ENCODE measurements at places on chromosomes 11 and 22. TPM values are rescaled to one million over a fixed set of nuclear protein-coding genes. Genes with fewer than 3 reads are reported as not detected.

GRCh38 chr11:73154178-73154577 is 12.1 kb upstream of the FCHSD2 start:
- DNase-seq: no peak
- no peaks in the 10 kb centered on the region for H3K27me3 ChIP-seq
- H3K4me1 ChIP-seq: peaks cover 16% of the 10 kb centered on the region
- H3K27ac ChIP-seq: no peak overlapping the region
- no peak overlapping the region for H3K4me3 ChIP-seq
- H3K36me3 ChIP-seq: no peaks in the 10 kb centered on the region

DNA sequence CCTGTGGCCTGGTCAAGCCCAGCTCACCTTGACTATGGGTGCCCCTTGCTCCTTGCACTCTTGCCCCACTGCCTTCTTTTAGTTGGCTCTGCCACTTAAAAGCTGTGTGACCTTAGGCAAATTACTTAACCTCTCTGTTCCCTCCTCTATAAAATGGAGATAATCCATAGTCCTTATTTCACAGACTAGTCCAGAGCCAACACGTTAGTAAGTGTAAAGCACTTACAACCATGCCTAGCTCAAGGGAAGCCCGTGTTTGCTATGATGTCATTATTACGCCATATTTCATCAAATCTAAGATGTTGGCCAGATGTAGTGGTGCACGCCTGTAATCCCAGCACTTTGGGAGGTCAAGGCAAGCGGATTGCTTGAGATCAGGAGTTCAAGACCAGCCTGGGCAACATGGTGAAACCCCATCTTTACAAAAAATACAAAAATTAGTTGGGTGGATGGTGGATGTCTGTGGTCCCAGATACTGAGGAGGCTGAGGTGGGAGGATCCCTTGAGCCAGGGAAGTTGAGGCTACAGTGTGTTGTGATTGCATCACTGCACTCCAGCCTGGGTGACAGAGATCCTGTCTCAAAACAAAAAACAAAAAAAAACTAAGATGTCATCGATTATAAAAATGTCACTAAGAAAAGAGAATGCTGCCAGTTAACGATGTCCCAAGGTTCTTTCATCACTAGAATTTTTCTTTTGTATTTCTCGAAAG is 2.3 kb upstream of the CCDC88B start:
- DNase-seq: no peak
- no peaks in the 10 kb centered on the region for H3K4me1 ChIP-seq
- H3K27me3 ChIP-seq: no peaks in the 10 kb centered on the region
- H3K27ac ChIP-seq: no peak overlapping the region

- H3K36me3 ChIP-seq: no peaks in the 10 kb centered on the region
- H3K4me1 ChIP-seq: no peaks in the 10 kb centered on the region
- no peak for DNase-seq
- no peak overlapping the region for H3K27ac ChIP-seq
- no peak overlapping the region for H3K4me3 ChIP-seq
- H3K27me3 ChIP-seq: no peaks in the 10 kb centered on the region
Measured at GRCh38 chr22:49626361-49627216, 201.1 kb downstream of the BRD1 start.

DNA sequence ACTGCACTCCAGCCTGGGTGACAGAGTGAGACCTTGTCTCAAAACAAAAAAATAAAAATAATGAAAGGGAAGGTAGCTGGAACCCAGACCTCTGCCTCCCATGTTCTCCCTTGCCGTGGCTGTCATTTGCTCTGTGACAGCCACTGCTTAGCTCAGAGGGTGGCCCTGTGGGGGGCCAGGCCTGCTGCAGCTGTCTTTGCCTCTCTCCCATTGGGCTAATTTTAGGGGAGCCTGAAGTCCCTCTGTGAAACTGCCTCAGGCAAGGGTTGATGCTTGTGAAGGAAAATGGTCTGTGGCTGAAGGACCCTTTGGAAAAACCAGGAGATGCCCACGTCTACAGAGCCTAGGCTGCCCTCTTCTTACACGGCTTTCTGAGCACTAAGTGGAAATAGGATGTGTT is 42.9 kb downstream of the C11orf91 start:
- no peak for DNase-seq
- peaks cover 42% of the 10 kb centered on the region for H3K36me3 ChIP-seq
- no peaks in the 10 kb centered on the region for H3K4me1 ChIP-seq
- no peaks in the 10 kb centered on the region for H3K27me3 ChIP-seq
- no peak overlapping the region for H3K27ac ChIP-seq
- H3K4me3 ChIP-seq: no peak overlapping the region

DNA sequence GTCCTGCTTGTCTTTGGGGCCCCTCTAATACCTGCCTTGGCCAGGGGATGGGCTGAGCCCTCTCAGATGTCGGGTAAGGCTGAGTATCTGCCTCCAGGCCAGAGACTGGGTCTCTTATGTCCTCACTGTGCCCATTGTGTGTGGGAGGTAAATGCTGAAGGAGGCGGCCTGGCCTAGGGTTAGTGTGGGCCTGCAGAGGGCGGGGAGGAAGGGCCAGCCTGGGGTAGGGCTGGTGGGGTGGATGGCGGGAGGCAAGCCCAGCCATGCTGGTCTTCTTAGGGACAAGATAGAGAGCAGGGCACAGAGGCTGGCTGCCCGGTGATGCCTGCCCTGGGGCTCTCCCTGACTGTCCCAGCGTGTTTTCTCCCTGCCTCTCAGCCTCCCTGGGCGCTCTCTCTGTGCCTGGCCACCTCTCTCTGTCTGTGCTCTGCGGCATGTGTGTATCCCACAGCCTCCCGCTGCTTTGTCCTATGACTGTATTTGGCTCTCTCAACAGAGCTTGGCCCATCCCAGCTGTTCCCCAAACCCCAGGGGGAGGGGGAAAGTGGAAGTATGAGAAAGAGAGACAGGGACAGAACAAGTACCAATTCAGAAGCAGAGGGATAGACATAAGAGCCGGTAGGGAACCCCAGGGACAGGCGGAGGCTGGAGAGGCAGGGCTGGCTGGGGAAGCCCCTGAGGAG is 57.0 kb downstream of the PDE2A start:
- no peaks in the 10 kb centered on the region for H3K36me3 ChIP-seq
- H3K4me1 ChIP-seq: peaks cover 52% of the 10 kb centered on the region
- no peak overlapping the region for H3K27ac ChIP-seq
- peak; percentile 59 for DNase-seq
- H3K27me3 ChIP-seq: peaks cover 13% of the 10 kb centered on the region

GRCh38 chr11:125559888-125560287 is 9.4 kb upstream of the EI24 start:
- DNase-seq: no peak
- H3K27ac ChIP-seq: no peak overlapping the region
- H3K4me3 ChIP-seq: no peak overlapping the region
- H3K4me1 ChIP-seq: no peaks in the 10 kb centered on the region
- H3K36me3 ChIP-seq: no peaks in the 10 kb centered on the region
- no peaks in the 10 kb centered on the region for H3K27me3 ChIP-seq

- H3K4me1 ChIP-seq: no peaks in the 10 kb centered on the region
- no peak overlapping the region for H3K27ac ChIP-seq
- H3K27me3 ChIP-seq: no peaks in the 10 kb centered on the region
- H3K4me3 ChIP-seq: no peak overlapping the region
- no peak for DNase-seq
- no peaks in the 10 kb centered on the region for H3K36me3 ChIP-seq
Measured at GRCh38 chr11:7046474-7047175, 26.3 kb downstream of the NLRP14 start.

DNA sequence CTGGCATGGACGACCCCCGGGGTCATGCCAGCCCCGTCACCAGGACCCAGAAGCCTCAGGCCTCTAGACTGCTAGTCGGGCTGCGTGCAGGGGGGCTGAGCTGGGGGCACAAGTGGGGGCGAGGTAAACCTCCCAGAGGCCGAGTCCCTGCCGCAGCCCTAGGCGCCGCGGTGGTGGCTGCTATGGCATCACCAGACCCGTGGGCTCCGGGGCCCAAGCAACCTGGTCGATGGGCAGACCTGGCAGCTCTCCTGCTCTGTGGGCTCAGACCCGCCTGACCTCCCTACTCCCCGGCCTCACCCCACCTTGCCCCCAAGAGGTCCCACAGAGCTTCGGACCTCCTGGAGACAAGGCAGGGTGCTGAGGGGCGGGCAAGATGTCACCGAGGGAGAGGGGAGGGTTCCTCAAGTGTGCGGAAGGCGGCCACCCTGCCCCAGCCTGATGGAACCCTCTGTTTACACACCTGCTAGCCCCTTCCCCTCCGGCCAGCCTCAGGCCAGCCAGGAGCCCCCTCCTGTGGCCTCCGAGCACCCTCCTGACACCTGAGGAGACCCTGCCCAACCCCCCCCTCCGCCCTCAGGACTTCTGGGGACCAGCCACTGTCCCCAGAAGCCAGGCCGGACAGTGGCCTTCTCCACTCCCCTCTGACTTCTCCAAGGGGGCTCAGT is 9.4 kb downstream of the IGF2 start:
- H3K27ac ChIP-seq: no peak overlapping the region
- DNase-seq: no peak
- peaks cover 15% of the 10 kb centered on the region for H3K4me1 ChIP-seq

- H3K27me3 ChIP-seq: no peaks in the 10 kb centered on the region
- H3K4me3 ChIP-seq: no peak overlapping the region
- peak; percentile 66 for DNase-seq
- no peaks in the 10 kb centered on the region for H3K36me3 ChIP-seq
Measured at GRCh38 chr11:119739975-119740374, 11.0 kb upstream of the NECTIN1 start.

DNA sequence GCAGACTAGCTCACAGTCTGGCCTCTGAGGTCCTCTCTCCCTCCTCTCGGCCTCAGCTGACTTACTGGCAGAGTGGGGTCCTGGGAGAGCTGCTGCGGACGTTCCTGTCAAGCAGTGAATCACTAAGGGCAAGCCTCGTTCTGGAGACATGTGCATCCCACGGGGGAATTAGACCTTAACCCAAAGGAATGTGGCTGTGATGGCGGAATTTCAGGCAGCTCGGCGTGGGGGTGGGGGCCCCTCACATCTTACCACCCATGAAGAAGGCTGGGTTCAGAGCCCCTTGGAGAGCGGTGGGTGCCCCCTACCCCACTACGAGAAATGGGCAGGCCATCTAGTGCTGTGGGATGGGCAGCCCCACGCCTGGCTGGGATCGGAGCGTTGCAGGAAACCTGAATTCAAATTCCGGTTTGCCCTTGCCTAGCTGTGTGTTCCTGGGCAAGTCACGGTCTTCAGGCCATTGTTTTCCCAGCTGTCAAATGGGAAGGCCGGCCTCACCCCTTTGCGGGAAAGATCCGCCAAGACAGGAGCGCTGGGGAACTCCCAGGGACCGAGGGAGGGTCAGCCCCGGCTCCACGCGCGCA is 554 bp downstream of the LRRC32 start:
- H3K4me1 ChIP-seq: no peaks in the 10 kb centered on the region
- no peaks in the 10 kb centered on the region for H3K36me3 ChIP-seq
- no peak overlapping the region for H3K27ac ChIP-seq
- H3K4me3 ChIP-seq: peak overlapping the region; percentile 50
- DNase-seq: no peak

- no peak overlapping the region for H3K4me3 ChIP-seq
- peak; percentile 93 for DNase-seq
- H3K36me3 ChIP-seq: peaks cover 3% of the 10 kb centered on the region
- H3K27me3 ChIP-seq: no peaks in the 10 kb centered on the region
- peak overlapping the region; percentile 59 for H3K27ac ChIP-seq
- H3K4me1 ChIP-seq: peaks cover 6% of the 10 kb centered on the region
Measured at GRCh38 chr22:23281406-23282088, 101.2 kb downstream of the BCR start.

- no peaks in the 10 kb centered on the region for H3K27me3 ChIP-seq
- DNase-seq: no peak
- peaks cover 2% of the 10 kb centered on the region for H3K4me1 ChIP-seq
- no peaks in the 10 kb centered on the region for H3K36me3 ChIP-seq
- H3K27ac ChIP-seq: no peak overlapping the region
Measured at GRCh38 chr11:111469200-111469599, 43.0 kb downstream of the BTG4 start.

DNA sequence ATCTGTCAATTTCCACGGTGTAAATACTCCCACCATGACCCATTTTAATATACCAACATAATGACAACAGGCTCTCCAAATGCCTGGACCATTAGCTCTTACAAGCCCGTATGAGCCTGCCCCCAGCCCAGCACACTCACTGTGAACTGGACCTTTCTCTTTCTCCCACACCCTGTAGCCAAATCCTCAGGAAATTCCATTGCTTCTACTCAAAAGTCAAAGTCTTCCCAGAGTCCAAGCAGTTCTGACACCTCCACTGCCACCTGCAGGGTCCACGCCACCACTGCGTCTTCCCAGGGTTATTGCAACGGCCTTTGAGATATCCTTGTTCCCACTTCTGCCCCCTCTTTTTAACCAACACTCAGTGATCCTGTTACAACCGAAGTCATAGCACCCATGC is 110.1 kb upstream of the ASPHD2 start:
- no peak overlapping the region for H3K4me3 ChIP-seq
- no peak overlapping the region for H3K27ac ChIP-seq
- H3K4me1 ChIP-seq: peaks cover 2% of the 10 kb centered on the region
- no peaks in the 10 kb centered on the region for H3K27me3 ChIP-seq
- no peaks in the 10 kb centered on the region for H3K36me3 ChIP-seq

GRCh38 chr11:59025097-59025496 is 61.0 kb upstream of the GLYATL1B start:
- H3K4me1 ChIP-seq: no peaks in the 10 kb centered on the region
- no peak overlapping the region for H3K27ac ChIP-seq
- DNase-seq: no peak
- H3K27me3 ChIP-seq: peaks cover 11% of the 10 kb centered on the region

GRCh38 chr11:28606930-28607329 is 498.7 kb downstream of the METTL15 start:
- no peak for DNase-seq
- no peaks in the 10 kb centered on the region for H3K36me3 ChIP-seq
- H3K27ac ChIP-seq: no peak overlapping the region
- no peak overlapping the region for H3K4me3 ChIP-seq
- no peaks in the 10 kb centered on the region for H3K4me1 ChIP-seq
- no peaks in the 10 kb centered on the region for H3K27me3 ChIP-seq

GRCh38 chr11:110297726-110298300 is 1.4 kb upstream of the RDX start:
- no peak for DNase-seq
- no peak overlapping the region for H3K27ac ChIP-seq
- H3K36me3 ChIP-seq: peaks cover 2% of the 10 kb centered on the region

DNA sequence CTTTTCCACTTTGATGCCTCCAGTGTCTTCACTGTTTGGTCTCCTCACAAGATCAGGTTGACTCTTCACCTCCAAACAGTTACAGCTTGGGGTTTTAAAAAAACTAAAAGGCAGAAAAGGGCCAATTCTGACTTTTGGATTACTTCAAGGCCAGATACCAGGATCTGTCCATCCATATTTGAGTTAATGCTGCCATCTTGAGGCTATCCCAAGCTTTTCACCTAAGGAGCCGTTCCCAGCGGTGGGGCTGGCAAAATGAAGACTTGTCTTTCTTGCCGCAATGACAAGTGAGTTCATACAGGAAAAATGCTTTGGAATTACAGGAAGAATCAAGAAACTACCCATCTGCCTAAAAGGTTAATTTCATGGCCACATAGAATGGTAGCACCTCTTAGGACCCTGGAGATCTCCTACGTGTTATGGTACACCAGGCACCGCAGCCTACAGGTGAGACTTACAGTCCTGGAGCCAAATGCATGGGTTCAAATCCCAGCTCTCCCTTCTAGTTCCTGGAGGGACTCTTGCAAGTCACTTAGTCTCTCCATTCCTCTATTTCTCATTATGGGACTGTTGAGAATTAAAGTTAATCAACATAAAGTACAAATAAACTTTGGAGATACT is 6.0 kb upstream of the OR5B21 start:
- H3K27me3 ChIP-seq: peaks cover 7% of the 10 kb centered on the region
- no peaks in the 10 kb centered on the region for H3K4me1 ChIP-seq
- DNase-seq: peak; percentile 29
- no peaks in the 10 kb centered on the region for H3K36me3 ChIP-seq
- H3K27ac ChIP-seq: no peak overlapping the region
- no peak overlapping the region for H3K4me3 ChIP-seq

The HSPB2 gene
- not detected for polyA plus RNA-seq

The NRXN2 gene
- 0.15 TPM for polyA plus RNA-seq

The MYOD1 gene
- polyA plus RNA-seq: not detected

The JAML gene
- polyA plus RNA-seq: not detected

The CDKN1C gene
- polyA plus RNA-seq: 1.1 TPM

The SELENOM gene
- 97.1 TPM for polyA plus RNA-seq

Data from SK-N-SH (cell line).